ENCODE measurements at places on chromosomes 6 and 20.
A peak's percentile ranks its signal among the peaks of the same experiment; 100 is the strongest.

- no peak for DNase-seq
These were observed 846 bp downstream of the ZSCAN31 start for GRCh38 chr6:28335040-28335563.

- no peak for DNase-seq
These were observed 9.7 kb upstream of the DYNLRB1 start for GRCh38 chr20:34506480-34506879.

DNA sequence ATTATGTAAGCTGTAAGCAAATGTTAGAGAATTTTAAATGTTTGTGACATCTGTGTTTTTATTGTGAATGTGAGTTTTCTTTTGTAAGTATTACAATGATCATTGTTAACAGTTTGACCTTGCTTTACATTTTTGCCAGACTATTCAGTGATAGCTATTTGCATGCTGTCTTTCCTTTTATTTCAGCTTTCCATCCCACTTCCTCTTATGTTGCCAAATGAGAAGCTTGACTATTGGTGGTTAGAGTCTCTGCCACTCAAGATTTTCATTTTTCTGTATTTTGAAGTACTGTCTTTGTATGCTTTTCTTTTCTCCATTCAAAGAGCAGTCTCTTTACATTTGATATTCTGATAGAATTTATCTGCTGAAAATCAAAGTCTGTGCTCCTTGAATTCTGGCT, 104.1 kb downstream of the PRIM2 start:
- DNase-seq: no peak

GRCh38 chr6:75498862-75499261, 5.3 kb upstream of the FILIP1 start:
- DNase-seq: no peak

GRCh38 chr6:31464252-31465184, 33.4 kb upstream of the MICB start:
- no peak for DNase-seq

GRCh38 chr6:70811788-70812187, 144.1 kb downstream of the SMAP1 start:
- DNase-seq: no peak

DNA sequence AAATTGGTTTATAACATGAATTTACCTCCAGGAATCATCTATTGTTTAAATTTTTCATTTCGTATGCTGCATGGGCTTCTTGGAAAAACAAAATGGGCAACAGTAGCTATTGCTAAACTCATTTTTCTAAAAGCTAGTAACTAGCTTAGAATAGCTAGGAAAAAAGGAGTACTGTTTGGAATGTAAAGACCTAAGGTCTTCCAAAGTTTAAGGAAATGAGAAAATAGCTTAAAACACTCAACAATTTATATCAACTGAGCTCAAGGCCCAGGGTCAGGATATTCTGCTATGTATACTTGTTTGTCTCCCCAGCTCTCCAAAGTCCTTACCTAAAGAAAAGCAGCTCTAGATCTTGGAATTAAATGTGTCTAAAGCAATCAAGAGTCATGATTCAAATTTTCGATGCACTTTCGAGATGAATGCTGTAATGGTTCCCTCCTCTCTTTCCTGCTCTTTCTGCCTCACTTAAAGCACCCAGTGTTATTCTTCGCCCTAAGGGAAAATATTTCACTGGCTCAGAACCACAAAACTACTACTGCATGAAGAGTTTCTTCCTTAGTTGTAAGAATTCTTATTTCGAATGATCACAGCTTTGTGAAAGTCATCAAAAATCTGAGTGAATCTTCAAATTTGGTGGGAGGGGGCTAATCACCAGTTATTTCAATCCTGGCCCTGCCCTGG, 41.6 kb downstream of the LYRM4 start:
- DNase-seq: no peak

DNA sequence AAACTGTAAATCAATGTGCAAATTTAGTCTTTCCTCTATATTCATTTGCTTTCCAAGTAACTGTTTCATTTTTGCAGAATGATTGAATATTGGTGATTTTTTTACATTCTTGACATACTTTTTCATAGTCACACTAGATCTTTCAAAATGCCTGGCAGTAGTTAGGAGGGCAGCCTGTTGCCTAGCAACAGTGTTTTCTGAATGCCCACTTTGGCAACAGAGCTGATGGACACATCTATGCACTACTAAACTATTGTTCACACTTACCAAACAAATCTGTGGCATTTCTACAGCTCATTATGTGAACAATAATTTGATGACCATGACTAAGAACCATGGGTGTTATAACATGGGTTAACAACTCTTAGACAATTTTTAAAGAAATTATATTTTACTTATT, 438.0 kb upstream of the IMPG1 start:
- DNase-seq: peak; percentile 3

DNA sequence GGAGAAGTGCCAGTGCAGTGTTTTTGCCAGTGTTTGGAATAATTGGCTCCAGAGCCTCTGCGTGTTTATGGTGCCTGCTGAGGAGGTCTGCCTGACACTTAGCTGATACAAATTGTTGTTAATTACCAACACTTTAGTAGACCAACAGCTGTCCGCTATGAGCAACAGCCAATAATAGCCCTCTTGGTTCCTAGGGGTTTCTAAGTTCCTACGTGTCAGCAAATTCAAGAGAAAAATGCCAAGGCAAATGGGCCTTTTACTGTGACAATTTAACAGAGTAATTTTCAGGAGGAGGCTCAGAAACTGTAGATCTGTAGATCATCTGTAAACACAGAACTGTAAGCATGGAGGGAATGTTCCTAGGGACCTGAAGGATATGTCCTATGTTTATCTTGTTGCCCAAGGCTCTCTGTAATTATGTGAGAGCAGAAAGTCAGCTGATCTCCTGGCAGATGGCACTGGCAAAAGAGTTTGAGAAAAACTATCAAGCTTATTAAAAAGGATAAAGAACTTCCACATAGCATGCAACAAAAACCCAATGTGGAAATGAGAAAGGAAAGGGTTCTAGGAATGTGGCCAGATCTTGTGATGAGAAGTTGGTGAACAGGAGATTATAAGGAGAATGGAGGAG, 157.7 kb downstream of the GJA1 start:
- peak; percentile 5 for DNase-seq

- no peak for DNase-seq
These were observed 124.0 kb downstream of the CARMIL1 start for GRCh38 chr6:25403150-25403549.

DNA sequence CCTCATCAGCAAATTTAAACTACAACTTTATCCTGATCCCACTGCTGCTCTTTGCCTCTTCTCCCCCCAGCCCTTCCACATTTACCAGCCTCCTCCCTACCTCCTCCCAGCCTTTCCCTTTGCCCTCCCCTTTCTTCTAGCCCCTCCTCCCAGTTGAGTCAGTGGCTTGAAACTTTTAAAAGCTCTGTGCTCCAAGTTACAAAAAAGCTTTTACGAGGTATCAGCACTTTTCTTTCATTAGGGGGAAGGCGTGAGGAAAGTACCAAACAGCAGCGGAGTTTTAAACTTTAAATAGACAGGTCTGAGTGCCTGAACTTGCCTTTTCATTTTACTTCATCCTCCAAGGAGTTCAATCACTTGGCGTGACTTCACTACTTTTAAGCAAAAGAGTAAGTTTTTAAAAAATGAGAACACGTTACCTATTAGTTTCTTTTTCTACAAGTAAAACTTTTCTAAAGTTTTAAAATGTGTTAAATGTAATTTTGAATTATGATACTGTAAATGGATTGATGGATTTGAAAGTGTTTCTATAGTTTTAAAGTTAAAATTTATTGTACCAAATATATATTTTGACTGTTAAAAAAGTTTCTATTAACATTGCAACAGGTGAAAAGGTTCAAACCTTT, at the start of gene GJA1:
Gene GJA1 (plus strand): TSS at position 203 of the 626 bp plus-strand sequence. CDS start 11,202 bp downstream, outside the sequence.
- DNase-seq: no peak

DNA sequence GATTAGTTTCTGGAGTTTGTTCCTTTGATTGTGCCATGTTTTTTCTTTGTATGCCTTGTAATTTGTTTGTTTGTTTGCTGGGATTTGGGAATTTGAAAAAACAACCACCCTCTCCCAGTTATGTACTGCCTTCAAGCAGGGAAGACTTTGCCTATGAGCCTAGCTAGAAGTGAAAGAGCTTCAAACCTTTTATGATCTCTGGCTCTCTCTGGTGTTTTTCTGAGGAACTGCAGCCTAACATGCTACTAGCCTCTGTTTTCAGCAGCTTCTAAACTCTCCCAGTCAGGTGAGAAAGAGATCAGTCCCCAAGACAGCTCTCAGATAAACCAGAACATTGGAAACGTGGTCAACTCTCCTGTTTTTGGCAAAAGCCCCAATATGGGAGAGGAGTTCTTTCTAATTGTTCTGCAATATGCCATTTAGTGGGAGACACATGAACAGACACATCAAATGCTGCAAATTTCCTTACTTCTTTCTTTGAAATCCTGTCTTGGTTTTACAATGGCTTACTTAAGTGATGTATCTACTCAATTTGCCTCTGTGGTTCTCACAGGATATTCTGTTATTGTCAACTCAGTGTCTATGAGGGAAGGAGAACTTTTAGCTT, 58.9 kb upstream of the SERINC1 start:
- DNase-seq: peak; percentile 77

GRCh38 chr20:8635048-8635572, 433.8 kb upstream of the PLCB4 start:
- DNase-seq: no peak

DNA sequence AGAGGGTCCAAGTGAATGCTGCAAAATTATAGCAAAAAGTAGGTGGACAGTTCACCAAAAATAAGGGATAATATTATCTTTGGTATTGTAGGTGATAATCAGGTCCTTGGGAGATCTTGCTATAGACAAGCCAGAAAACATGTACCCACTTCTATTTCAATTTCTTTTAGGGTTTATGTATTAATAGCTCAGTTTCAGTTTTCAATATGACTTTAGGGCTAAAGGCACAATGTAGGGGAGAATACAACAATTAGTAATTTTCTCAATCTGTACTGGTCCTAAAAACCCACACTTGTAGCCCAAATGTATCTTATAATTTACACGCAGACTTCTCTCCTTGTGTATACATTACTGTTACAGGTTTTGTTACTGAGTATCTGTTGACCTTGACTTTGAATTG, 307.0 kb upstream of the ID4 start:
- no peak for DNase-seq

- no peak for DNase-seq
These were observed 28.3 kb downstream of the FYN start for GRCh38 chr6:111844921-111845320.

- no peak for DNase-seq
These were observed 665.7 kb upstream of the SLC35B3 start for GRCh38 chr6:9100869-9101580.

DNA sequence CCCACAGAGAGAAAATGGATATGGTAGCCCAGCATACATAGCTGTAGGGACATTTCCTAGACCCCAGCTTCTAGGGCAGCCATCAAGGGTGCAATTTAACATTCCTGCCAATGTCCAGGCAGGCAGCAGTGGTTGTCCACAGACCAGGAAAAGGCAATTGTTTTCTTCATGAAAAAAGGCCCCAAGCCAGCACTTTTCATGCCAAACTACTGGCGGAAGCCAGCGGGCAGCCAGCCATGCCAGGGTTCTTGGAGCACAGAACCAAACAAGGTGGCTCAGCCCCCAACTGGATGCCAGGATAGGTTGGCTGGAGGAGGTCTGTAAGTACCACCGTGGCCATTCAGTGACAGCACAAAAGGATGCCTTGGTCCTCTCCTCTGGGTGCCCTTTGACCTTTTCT, 94.6 kb downstream of the BANF2 start:
- no peak for DNase-seq

GRCh38 chr6:169590376-169590939, 111.4 kb downstream of the WDR27 start:
- no peak for DNase-seq

DNA sequence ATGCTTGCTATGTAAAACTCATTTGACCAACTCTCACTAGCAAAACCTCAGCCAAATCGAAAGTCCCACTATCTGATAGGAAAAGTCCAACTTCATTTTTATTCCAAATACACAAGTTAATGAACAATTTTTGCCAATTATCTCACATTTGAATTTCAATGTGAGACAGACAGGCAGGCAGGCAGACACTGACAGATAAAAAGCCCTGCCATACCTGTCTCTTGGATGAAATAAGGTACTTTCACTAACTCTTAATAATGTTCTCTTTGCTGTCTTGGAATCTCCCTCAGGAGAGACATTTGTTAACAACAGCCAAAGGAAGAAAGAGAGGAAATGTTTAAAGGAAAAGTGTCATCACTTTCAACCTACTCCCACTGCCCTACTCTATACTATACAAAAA, 82.0 kb downstream of the RNGTT start:
- no peak for DNase-seq

- DNase-seq: no peak
These were observed 57.0 kb downstream of the FRK start for GRCh38 chr6:116003668-116004067.

DNA sequence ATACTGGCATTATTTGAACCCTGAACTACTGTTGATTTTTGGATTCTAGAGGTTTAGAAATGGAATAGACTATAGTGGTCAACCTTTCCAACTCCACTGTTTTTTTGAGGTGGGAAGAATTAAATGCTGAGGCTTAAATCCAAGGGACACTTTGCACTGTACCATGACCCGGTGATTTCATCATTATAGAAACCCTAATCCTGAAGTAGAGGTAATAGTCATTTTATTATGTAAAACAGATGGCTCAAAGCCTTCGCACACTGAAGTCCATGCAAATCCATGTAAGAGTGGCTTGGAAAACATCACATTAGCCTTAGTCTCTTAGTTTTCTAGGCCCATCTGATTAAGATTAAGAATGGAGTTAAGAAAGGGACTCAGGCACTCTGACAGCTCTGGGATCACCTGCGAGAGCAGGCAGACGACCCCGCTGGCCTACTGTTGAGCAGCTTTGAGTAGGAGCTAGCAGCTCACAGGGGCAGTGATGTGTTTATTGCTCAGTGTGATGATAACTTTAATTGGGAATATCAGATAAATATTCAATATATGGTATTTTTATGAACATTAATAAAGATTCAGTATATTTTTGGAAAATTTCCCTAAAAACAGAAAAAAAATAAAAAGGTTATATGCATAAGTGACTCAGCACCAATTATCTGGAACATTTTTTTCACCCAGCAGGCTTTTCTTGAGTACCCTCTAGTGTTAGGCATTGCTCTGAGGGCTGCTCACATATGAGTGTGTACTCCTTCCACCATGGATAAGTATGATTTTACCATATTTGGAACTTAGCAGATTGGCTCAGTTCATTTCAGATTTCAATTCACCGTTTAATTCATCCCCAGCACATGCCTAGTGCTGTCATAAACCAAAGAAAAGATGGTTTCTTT, 13.4 kb downstream of the SLX4IP start:
- DNase-seq: no peak

GRCh38 chr6:110529355-110529754, 52.9 kb upstream of the SLC22A16 start:
- DNase-seq: no peak
